Hippocampal formation (tissue), 2 donors: ENCODE measurements at places on chromosomes 3 and 15.

DNA sequence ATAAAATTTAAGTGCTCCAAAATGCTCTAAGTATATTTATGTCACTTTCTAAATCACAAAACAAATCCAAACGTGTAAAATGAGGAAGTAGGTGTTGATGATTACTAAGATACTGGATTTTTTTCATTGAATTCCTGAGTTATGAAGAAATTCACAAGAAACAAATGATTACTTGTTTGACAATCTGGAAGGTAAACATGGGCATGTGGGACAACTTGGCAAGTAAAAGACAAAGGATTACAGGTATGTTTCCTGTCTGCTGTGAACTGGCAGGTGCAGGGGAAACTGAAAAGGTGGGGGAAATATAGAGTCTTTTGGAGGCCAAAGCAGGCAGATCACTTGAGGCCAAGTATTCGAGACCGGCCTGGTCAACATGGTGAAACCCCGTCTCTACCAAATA lies 252.7 kb upstream of the AZI2 start:
- no peak for DNase-seq

DNA sequence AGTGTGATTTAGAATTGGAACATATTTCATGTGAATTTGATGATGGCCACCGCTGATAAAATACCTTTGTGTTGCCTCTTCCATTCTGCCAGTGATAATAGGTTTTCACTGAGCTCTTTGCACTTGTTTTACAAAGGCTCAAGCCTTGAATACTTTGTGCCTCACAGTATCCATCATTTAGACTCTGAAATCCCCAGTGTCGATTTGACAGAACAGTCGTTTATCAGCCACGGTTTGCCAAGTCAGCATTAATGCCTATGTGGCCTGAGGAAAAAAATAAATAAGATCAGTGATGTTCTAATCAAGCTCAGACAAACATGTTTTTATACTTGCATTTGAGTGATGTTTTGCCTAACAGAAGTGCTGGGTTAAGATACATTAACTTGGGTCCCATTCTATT lies 399.1 kb downstream of the RBMS3 start:
- DNase-seq, result no peak

DNA sequence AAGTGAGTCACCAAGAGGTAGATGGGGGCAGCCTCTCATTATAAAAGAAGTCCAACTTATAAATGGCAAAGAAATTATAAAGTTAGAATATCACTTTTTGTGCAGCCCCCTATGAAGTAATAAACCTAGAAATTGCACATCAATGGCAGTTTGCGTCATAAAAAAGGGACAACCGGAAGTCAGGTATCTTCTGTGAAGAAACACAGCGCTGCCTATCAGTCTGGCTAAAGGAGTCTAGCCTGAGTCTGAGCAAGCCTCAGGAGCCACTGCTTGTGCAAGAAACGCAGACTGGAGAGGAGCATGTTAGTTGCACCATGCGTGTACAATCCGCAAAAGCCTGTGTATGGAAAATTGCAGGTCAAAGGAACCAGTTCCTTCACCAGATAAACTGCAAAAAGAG lies 178.4 kb downstream of the ARRDC4 start:
- no peak for DNase-seq

DNA sequence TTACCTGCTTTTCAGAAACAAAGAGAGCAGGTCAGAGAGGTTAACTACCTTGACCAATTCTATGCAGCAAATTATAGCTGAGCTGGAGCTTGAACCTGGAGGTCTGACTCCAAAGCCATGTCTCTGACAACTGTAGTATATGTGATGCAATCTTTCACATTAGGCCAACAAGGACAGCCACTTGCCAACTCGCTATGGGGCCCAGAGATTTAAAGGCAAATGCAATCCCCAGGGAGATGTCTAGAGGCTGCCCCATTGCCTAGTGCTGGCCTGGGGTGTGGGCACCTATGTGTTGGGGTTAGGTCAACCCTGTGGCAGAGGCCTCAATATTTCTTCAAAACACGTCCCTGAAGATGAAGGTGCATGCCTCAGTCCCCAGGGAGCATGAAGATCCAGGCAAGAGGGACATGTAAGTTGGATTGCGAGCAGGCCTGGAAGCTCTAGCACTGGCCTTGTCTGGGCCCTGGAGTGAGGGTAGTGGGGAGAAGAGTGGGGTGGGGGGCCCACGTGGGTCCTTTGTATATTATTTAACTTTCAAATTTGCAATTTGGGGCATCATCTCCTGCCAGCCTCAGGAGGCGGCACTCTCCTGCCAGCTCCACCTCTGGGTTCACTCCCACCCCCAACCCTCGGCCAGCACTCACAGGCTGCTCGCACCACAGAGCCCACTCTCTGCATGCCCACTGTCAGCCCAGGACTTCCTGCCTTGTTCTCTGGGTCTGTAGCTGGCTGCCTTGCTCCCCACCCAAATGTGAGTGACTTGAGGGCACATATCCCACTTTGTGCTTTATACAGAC lies 64.3 kb downstream of the SLC12A8 start:
- no peak for DNase-seq

- DNase-seq, result no peak
Measured at GRCh38 chr3:60330107-60330506, 921.1 kb downstream of the FHIT start.

DNA sequence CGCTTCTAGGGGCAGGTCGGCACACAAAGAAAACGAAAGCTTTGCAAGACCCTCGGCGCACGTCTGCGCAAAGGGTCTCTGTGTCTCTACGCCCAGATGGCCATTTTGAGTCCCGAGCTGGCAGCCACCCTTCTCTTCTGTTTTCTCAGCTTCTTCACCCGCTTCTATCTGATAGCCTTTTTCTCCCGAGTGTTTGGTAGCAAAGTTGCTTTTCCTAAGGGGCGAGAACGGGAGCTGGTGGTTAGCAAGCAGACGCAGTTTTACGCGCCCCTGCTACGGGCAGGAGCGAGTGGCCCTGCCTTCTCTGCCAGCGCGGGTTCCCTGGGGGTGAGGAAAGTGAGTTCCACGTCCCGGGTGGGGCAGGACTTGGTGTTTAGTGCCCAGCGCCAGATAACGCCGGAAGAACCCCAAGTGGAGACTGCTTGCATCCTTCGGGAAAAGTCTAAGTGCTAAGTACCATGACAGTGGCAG lies 2.9 kb upstream of the MKRN2 start:
- DNase-seq, result no peak

- DNase-seq, result no peak
Measured at GRCh38 chr3:15181963-15182362, 24.1 kb upstream of the CAPN7 start.
